ENCODE measurements at places on chromosomes 5 and 9.

DNA sequence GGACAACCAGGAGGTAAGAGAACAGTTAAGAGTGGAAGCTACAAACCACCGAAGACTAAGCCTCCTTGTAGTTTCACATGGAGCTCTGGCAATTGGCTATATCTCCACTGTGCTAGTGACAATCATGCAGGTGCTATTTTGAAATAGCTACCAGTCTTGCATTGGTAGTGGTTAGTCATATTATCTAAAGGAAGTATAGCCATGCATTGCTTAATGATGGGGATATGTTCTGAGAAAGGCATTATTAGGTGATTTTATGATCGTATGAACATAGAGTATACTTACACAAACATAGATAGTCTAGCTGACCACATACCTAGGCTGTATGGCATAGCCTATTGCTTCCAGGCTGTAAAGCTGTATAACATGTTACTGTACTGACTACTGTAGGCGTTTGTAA, 28.4 kb downstream of the HSDL2 start:
- no peak for DNase-seq

- DNase-seq = no peak
Observed at GRCh38 chr5:132561601-132562000, 4.8 kb downstream of the RAD50 start.

GRCh38 chr5:85614489-85614888, 1003.3 kb upstream of the COX7C start:
- no peak for DNase-seq

DNA sequence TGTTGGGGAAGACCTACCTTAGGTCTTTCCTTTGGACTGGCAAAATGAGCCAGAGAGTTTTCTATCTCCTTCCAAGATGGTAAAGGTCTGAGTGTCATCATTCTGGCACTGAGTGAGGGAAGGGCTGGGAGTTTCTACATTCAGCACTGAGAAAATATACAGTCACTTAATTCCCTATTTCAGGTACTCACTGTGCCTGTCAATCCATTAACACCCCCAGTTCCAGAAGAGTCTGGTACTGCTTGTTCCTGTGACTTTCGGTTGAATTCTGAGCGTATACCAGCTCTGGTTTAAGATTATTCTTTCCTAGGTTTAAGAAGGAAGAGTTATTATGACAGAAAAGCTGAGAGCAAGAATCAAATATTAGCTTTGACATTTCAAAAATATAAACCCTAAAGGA, 68.4 kb downstream of the MTX3 start:
- DNase-seq = no peak

GRCh38 chr5:14250748-14251701, 107.9 kb downstream of the TRIO start:
- no peak for DNase-seq

DNA sequence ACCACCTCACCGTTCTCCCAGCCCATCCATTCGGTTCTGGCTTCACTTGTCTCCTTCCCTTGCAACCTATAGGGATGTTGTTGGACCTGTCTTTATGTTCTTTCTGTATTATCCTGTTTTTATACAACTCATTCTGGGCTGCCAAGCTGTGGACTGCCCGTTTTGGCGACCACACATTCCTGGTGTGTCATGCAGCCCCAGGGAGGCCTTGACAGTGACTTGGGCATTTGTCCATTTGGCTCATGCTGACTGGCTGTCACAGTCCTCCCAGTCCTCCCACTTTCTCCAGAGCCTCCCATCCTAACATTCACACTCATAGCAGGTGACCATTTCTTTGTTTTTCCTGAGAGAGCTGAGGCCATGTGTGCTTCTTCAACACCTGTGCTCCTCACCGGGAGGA, 136.4 kb downstream of the SLF1 start:
- DNase-seq = no peak

DNA sequence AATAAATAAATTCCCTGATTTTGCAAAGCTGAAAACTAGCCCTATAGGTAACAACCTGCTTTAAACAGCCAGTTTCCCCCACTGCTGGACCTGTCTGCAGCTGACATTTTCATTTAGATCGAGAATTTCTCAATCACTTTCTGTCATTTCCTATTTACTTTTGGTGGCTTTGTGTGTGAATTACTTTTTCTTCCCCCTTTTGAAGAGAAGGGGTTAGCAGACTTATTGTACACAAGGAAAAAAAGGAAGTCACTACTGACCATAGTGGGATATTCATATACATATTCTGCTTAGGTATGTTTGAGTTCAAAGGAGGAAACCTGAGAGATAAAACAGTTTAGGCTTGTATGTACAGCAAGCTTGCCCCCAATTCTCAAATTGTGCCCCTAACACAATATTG, 27.0 kb upstream of the IFNB1 start:
- DNase-seq = no peak

Measured in NCI-H1930 (cell line).